Activated CD4-positive, alpha-beta T cell treated with anti-CD3 and anti-CD28 coated beads, Interleukin-2, amount 50 U/mL, for 4 hours (primary cell): ENCODE measurements at places on chromosomes 13 and 19.

- DNase-seq, result no peak
Observed at GRCh38 chr13:35343417-35343816, 133.1 kb downstream of the MAB21L1 start.

DNA sequence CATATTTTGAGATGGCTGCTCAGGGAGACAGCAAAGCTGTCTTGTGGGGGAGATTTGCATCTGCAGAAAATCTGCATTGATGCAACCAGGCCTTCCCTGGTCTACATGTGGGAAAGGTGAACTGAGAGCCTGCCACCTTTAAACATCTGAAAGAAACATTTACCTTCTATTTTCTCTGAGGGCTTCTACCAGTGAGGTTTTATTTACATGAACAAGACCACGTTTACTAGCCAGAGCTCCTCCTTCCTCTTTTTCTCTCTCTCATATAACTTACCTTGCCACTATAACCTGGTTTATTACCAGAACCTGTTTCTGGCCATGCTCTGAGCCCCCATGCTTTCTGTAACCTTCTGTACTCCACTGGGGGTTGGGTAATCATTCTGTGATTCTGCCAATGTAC is 14.4 kb upstream of the RUBCNL start:
- no peak for DNase-seq

DNA sequence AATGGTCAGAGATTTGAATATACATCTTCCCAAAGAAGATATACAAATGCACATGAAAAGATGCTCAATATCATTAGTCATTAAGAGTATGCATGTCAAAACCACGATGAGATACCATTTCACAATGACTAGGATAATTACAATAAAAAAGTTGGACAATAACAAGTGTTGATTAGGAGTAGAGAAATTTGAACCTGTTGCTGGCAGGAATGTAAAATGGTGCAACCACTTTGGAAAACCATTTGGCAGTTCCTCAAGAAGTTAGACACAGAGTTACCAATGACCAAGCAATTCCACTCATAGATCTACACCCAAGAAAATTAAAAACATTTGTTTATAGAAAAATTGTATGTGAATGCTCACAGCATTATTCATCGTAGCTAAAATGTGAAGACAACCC is 33.2 kb upstream of the STARD13 start:
- no peak for DNase-seq

- no peak for DNase-seq
Observed at GRCh38 chr13:52348983-52349780, 56.8 kb downstream of the THSD1 start.

DNA sequence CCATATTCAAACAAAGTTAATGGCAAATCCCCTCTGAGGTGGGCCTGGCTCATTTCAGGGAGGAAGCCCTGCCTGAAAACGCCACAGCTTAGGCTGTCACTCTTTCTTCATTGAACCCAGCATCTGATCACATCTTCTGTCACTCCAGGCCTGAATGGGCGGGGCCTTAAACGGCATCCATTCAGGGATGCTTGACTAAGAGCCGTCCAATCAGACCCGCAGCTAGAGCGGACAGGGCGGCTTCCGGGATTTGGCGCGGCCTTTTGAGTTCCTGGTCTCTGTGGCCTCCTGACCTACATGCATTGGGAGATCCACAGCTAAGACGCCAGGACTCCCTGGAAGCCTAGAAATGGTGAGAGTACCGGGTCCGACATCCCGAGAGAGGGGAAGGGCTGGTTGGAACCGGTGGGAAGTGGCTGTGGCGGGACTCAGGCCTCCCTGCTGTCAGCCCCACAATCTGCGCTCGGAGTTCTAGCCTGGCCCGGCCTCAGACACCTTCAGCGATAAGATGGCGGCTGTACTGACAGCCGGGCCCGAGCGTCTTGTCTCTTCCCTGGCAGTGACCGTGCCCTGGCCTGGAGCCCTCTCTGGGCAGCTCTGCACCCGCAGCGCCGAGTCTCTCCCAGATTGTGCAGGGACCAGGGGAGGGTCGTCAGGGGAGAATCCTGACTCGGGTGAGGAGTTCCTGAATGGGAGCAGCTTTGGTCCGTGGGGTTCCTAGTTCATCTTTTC is at the start of gene ZNF723:
Gene ZNF723 (plus strand): TSS at position 261 of the 732 bp plus-strand sequence. CDS start 89 bp downstream, at position 350.
- DNase-seq, result no peak

DNA sequence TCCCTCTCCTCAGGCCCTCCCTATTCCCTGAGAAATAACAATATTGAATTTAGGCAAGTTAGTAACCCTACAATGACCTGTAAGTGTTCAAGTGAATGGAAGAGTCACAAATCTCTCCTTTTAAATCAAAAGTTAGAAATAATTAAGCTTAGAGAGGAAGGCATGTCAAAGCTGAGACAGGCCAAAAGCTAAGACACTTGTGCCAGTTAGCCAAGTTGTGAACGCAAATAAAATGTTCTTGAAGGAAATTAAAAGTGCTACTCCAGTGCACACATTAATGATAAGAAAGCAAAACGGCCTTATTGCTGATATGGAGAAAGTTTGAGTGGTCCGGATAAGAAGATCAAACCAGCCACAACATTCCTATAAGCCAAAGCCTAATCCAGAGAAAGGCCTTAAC is 120.9 kb downstream of the RBM26 start:
- no peak for DNase-seq

GRCh38 chr13:77532983-77533382 is 2.5 kb upstream of the SCEL start:
- DNase-seq, result no peak

DNA sequence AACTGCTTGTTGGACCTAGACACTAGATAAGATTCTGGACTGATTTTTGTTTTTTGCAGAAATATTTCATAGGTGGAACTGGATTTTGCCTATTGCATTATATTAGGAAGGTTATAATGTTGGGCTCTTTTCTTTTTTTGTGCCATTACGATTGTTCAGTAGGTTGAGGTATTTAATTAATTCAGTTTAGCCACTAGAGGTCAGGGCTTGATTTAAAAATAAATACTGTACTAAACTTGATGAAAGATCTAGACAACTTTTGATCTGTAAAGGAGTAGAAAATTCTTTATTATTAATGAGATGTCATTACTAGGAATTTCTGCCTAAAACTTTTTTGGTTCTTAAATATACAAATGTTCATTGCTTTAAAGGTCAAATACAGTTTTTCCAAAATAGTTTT is 15.2 kb upstream of the SUPT20H start:
- DNase-seq, result no peak

DNA sequence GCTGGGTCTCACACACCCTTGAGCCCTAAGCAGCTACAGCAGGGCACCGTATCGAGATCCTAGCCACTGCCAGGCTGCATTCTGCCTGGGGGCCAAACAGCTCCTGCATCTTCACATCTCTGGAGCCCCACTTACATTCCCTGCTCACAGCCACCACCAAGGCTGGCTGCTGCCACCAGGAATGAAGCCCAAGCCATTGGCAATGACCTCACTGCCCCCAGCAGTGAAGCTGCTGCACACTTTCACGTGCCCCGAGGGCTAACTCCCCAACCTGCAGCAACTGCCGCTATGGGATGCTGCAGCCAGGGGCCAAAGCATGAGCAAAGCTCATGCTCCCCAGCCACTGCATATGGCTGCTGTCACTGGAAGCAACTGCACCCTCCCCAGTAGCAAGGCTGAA is 42.0 kb downstream of the F2RL3 start:
- DNase-seq, result no peak

- no peak for DNase-seq
Observed at GRCh38 chr13:111156421-111156820, 41.3 kb downstream of the ARHGEF7 start.

DNA sequence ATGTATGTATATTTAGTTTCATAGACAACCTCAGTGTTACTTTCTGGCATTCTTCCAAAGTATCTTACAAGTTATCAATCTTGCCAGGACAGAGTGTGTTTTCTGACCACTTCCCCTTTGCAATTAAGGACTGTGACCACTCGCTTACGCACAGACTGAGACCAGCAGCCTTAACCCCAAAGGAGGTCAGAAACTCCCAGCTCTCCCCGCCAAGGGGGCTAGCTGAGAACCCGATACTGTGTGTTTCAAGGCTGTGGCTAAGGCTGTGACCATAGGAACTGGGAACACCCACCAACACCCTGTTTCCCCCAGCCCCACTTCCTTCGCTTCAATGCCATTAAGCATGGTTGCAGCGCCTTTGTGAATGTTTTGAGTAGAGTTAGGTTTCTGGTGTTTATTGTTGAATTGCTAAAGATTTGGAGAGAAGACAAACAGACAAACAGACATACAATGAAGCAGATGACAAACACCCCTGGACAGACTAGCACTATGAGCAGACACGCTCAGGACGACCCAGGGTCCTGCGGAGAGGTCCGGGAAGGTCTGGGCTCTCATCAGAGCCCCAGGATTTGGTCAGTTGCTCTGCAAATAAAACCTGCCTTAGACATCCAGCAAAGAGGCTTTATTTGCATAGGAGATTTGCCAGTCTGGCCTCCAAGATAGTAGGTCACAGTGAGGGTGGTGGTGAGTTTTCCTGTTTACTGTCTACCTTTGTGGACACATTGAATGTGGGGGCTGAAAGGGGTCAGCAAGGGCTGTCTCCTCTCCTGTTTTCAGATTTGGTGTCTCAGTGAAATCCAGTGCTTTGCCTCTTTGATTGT is 25.0 kb upstream of the TNFSF11 start:
- DNase-seq, result no peak

- no peak for DNase-seq
Observed at GRCh38 chr19:28831462-28831861, 381.5 kb downstream of the UQCRFS1 start.

- DNase-seq, result no peak
Observed at GRCh38 chr13:27026396-27026795, 145.2 kb downstream of the USP12 start.

- peak; percentile 58 for DNase-seq
Observed at GRCh38 chr19:53424968-53425597, 6.7 kb upstream of the ZNF761 start.

- no peak for DNase-seq
Observed at GRCh38 chr13:42066542-42066941, 18.1 kb downstream of the DGKH start.

DNA sequence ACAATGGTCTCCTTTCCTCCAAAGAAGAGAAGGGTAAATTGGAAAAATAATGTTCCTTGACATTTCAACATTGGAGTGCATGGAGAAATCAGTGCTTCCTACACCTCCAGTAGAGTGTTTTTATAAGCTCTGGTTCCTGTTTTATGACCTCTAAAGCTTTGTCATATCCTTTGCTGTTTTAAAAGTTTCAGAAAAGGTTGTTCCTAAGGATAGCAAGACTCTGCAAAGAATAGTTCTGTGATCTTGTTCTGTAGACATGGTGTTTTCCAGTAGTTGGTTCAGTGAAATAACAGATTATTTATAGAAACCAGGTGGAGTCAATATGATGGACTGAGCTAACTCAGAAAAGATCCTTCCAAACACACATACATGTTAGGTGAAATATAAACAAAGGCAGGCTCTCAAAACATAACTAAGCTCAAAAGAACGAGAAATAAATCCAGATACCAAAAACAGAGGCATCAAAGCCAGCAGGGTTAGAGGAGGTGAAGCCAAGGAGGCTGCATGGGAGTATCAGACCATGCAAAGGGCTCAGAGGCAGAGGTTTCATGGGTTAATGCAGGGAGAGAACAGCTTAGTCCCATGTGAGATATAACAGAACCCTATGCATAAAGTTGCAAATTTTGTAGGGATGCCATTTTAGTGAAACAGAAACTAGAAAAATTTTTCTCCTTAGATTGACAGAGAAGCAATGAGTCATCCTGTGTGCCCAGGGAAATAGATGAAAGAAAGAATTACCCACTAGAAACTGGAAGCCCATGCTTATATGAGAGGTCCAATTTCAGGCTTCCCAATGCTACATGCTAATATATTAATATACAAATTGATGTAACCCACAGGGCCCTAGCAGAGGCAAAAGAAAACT is 44.3 kb downstream of the SHISA2 start:
- no peak for DNase-seq

DNA sequence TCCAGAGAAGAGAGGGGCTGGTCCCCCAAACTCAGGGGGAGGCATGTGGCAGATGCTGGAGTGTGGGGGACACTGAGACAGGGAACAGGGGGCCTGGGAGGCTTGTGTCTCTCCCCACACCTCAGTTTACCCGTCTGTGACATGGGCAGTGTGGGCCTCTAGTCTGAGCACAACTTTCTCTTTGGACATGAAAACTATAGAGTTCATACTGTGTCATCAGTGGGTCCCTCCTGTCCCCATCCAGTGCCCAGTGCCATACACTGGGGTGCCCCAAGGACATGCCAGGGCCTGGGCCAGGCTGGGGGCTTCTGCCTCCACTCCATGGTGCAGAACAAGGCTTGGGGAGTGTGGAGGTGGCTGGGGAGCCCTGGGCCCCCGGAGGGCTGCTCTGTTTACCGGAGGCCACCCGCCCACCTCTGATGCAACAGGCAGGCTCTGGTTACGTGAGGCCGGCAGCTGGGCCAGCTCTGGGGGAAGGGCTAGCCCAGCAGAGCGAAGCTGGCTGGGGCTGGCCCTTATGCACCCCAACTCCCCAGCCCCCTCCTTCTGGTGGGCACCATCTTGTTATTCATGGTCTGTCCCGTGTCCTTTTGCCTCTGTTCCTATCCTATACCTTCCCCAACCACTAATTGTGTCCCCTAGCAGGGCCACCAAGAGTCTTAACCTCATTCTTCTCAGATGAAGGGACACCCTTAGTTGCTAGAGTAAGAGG is 1.9 kb upstream of the MEF2B start:
- no peak for DNase-seq

DNA sequence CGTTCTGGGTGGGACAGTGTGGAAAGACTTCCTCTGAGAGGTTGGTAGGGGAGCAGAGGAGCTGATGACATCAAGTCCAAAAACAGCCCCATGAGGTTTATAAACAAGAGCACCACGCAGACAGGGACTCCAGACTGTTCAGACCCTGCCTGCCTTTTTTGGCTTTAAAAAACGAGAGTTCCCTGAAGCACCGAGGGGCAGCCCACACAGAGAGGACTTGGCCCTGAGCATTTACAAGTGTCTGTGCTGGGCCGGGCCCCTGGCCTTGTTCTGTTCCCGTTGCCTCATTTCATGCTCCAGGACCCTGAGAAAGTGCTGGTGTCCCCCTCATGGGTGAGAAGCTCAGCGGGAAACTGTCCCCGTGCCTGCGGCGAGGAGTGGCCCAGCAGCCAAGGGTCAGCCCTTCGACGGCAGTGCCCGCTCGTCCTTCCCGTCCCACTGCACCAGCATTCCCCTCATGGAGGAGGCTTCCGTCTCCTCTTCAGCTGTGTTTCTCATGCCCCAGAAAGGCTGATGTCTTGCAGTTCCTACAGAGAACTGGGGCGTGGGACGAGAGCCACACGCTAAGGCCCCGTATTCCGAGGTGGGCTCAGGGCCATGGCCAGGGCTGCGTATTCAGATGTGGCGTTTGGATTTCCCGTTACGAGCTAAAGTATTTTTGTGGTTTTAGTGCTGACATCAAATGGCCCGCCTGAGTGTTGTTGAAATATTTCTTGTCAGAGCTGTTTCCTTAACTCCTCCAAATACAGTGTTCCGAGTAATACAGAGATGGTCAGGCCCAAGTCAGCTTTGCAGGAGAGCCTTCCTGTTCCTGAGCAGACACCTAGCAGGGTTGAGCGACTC is 93.5 kb downstream of the ATP11A start:
- DNase-seq, result no peak

GRCh38 chr19:55146705-55147273 is 2.2 kb downstream of the TNNT1 start:
- no peak for DNase-seq

DNA sequence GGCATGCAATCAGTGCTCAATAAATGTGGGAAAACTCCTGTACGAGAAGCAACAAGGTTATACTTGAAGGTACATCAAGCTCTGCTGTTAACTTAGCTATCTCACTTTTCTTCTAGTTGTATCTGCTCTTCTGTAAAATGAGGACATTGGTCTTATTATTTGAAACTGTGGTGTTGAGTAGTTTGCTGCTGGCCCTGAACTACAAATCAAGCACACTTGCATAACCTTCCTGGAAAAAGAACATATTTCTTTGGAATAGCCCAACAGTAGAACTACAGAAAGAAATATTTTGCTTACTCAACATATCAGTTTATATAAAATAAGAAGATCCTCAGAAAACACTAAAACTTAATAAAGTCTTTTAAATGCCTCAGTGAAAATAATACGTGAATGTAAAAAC is 203.0 kb downstream of the KCTD12 start:
- no peak for DNase-seq
